ENCODE measurements at places on chromosomes 12 and 14.

DNA sequence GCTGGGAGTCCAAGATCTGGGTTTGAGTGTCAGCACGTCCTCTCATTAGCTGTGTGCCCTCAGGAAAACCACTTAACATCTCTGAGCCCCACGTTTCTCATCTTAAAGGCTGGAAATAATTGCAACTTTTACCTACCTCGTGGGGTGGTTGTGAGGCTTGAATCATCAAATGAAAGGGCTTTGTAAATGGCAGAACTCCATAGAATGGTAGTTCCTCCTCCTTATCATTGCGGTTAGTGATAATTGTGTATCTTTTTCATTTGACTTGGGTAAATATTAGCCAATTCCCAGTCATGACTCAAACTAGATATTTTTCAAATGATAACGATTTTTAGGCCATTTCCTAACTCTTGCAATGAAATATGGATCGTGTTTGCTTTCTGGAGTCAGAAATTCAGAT lies 205.5 kb downstream of the CHST11 start:
- peak; percentile 38 for DNase-seq

DNA sequence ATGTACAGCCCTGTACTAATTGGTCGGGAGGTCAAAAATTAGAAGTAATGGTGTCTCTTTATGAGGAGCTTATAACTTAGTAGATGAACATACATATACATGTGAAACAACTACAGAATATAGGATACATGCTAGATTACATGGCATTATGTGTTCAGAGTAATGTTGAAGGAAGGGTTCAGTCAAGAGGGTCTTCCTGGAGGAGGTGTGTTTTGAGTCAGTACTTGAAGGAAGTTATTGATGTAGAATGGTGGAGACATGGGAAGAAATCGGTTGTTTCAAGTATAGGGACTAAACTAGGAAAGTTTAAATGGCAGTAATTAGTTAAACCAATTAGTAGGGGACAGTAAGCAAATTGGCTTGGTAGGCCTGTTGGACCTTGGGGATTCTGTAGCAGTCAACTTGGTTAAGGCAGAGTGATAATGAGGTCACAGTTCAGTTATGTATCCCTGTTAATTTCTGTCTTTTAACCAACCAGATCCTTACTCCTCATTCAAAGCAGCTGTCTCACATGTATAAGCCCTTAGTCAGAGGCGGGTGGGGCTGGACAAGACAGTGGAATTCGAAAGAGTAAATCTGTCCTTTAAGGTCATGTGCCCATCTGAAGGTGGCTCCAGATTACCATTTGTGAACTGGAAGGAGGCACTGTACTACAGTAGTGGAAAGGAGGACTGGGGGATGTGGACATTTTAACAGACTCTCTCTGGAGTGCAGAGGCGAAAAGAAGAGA lies 3.5 kb upstream of the ANKRD52 start:
- peak; percentile 81 for DNase-seq

DNA sequence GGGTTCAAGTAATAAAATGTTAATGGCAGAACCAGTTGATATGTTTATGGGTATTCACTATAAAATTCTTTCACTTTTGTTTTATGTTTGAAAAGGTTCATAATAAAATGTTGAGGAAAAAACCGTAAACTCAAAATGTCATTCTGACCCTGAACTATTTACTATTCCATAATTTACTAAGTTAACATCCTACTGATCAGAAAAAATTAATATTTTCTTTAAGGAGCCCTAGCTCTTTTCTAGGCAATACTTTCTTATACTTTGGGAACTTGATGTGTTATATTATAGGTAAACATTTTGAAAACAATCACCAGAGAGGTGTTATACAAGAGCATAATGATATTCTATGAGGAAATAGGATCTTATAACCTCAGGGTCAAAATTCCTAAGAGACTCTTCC lies 334.6 kb downstream of the ZFP36L1 start:
- no peak for DNase-seq

DNA sequence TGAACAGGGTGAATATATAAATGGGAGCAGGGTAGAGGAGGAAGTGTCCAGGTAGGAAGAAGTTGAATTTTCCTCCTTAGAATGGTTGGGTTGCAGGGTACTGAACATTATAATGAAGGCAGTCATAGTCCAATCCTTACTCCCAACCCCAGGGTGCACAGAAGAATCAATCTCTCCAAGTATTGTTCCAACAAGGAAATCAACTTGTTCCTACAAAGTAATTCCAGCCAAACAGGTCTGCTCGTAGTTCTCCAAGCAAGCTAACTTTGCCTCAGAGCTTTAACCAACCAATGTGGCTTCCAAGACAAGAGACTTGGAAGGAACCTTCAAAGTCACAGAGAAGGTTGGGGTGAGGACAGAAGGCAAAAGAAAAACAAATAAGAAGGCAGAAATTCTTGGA lies 527.2 kb downstream of the MED13L start:
- no peak for DNase-seq

DNA sequence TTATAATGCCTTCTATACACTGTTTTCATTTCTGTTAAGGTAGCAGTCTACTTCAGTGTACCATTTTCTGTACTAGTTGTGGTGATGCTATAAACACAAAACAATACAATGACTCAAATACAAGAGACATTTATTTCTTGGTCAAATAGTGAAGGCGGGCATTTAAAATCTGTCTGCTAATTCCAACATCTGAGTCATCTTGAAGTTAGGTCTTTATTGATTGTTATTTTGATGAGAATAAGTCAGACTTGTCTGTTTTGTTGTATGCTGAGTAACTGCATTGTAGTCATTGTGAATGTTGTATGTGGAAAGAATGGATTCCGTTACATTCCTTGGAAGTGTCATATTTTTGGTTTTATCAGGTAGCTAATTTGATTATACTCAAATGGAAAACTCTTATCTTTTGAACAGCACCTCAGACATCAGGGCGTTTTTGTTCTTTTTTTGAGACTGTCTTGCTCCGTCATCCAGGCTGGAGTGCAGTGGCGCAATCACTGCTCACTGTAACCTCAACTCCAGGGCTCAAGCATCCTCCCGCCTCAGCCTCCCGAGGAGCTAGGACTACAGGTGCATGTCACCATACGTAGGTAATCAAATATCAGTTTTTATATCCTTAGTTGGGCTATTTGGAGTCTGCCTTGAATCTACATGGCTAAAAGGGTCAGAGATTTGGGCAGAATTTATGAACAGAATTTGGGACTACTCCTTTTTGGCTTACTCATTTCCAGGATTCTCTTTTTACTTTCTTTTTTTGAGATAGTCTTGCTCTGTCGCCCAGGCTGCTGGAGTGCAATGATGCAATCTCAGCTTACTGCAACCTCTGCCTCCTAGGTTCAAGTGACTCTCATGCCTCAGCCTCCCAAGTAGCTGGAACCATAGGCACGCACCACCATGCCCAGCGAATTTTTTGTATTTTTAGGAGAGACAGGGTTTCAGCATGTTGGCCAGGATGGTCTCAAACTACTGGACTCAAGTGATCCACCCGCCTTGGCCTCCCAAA lies 56.8 kb downstream of the PAPLN start:
- DNase-seq = peak; percentile 17

- no peak for DNase-seq
Observed at GRCh38 chr14:73254247-73255004, 17.1 kb downstream of the PAPLN start.

- DNase-seq = peak; percentile 59
Observed at GRCh38 chr14:22314183-22314820, 274.7 kb downstream of the DAD1 start.

GRCh38 chr12:53948650-53949593 lies 5.8 kb upstream of the HOXC12 start:
- DNase-seq = no peak

DNA sequence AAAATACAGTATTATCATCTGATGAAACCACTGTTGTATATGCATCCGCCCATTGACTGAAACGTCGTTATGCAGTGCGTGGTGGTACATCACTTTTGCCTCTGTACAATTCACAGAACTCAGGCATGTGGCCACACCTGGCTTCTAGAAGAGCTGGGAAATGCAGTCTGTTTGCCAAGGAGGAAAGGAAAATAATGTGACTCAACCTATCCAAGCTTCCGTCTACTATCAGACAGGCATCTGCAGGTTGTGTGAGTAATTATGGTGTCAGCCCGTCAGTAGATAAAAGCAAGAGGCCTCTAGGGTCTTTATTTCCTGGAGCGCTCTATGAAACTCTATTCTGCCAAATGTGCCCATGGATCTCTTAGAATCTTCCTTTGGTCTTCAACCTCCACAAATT lies 111.6 kb downstream of the BBS10 start:
- DNase-seq = peak; percentile 79

GRCh38 chr12:50309950-50310349 lies 26.6 kb upstream of the LIMA1 start:
- DNase-seq = no peak

- peak; percentile 78 for DNase-seq
Observed at GRCh38 chr12:93913845-93914244, 234.5 kb upstream of the PLXNC1 start.

GRCh38 chr12:93025145-93026103 lies 96.3 kb upstream of the EEA1 start:
- DNase-seq = peak; percentile 82

- no peak for DNase-seq
Observed at GRCh38 chr12:52178984-52179383, 12.8 kb downstream of the KRT80 start.

DNA sequence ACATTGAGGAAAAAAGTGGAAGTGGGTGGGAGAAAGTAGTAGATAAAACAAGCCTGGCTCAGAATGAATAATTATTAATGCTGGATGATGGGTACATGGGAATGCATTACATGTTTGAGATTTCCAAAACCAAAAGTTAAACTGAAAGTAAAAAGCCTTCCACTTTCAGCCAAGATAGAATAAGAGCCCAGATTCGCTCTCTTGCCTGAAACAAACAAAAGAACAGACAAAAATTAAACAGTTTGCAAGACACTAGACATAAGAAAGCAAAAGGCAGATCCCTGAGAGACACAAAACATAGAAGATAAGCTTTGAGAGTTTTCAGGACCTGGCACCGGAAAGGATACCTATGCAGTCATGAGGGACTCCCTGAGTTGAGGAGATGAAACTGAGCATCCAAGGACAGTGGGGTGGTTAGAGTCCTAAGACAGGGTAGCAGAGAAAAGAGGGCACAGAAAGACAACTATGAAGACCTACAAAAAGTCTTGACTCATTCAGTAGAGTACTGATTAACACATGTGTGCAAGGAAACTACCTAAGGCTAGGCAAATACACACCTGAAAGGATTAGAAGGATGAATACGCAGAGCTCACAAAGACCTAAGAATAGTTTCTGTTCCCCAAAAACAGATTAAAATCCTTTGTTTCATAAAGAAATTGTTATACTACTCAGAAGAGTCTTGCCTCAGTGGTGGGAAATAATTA lies 54.1 kb downstream of the CEP83 start:
- no peak for DNase-seq

GRCh38 chr14:103380719-103381377 lies 4.4 kb upstream of the MARK3 start:
- DNase-seq = no peak

DNA sequence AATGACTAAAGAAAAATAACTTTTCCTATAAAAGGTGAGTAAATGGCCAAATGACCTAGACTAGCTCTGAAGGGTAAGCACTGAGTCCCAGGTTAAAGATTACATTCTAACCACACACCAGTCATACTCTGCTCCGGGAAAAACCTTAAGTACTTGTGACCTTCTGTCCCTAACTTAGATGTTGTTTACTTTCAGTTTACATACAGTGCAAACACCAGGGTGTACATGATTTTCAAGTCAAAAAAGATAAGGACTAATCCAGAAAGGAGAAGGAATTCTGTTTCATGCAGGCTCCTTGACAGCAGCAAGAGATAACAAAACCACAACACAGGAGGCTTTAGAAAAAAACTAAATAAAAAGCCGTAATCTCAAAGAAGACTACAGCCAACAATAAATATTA lies 174.2 kb downstream of the PPM1H start:
- DNase-seq = peak; percentile 66

GRCh38 chr14:37563189-37563588 lies 31.9 kb downstream of the FOXA1 start:
- no peak for DNase-seq

DNA sequence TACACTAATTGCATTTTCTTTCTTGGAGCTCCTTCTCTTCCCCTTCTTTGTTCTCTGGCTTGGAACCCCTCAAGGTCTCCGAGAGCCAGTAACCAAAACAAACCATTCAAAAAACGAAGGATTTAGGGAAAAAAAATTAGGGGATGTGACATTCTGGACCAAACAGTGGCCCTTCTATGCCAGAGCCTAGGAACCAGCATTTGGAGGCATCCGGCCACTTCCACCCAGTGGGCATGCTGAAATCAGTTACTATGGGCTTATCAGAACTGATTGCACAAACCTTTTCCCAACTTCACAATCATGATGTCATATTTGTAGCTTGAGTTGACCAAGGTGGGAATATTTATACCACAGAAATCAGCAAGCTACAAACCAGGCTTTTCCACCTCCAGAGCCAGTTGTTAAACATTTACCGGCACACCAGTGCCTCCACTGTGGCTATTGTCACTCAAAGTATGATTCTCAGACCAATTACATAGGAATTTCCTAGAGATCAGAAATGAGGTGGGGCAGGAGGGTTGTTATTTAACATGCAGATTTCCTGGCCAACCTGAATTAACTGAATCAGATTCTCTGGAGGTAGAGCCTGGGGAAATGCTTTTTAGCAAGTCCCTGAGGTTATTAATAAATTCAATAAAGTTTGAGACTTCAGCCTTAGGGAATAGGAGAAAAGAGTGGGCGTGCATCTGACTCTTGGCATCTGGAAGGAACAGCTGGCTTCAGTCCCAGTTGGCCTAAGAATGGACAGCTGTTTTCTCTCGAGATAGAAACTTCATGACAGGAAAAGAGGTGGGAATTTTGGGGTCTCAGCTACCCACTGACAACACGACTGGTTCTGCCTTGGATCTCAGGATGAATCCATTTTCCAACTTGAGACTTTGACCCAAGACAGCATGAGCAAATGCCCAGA lies 273.9 kb downstream of the ZFP36L1 start:
- DNase-seq = no peak

- no peak for DNase-seq
Observed at GRCh38 chr14:88271205-88271604, 51.9 kb downstream of the KCNK10 start.

DNA sequence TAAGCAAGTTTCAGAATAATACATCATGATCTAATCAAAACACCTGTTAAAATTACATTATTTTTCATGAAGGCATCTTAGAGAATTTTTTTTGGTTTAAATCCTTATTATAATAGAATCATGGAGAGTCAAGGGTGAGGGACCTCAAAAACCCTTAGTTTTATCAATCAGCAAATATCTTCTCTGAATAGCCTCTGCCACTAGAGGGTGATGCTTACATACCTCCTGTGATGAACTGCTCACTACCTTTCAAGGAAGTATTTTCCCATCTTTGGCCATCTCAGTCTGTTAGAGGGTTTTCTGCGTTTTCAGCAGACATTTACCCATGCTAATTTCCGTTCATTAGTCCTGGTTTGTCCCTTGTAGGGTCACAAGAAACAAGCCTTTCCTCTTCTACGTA lies 200.2 kb downstream of the TRHDE start:
- no peak for DNase-seq

- no peak for DNase-seq
Observed at GRCh38 chr12:77249892-77250291, 184.5 kb upstream of the E2F7 start.
